Foreskin melanocyte (primary cell): ENCODE measurements at places on chromosomes 2 and 18.

- DNase-seq: no peak
Measured at GRCh38 chr2:41495050-41495449, 552.8 kb upstream of the PKDCC start.

GRCh38 chr2:239879423-239880084, 145.6 kb downstream of the NDUFA10 start:
- DNase-seq: no peak

DNA sequence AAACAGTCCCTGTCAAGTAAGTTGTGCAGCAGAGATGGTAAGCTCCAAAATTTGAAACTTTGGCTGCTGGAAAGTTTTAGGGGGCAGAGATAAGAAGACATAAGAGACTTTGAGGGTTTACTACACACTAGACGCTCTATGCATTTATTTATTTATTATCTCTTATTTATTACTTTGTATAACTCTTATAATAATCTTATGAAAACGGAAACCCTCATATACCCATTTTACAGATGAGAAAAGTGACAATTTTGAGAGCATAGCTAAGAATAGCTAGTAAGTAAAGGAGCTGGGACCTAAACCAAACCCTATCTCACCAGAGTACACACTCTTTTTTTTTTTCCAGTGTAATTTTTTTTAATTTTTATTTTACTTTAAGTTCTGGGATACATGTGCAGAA, 112.8 kb upstream of the PKDCC start:
- no peak for DNase-seq

DNA sequence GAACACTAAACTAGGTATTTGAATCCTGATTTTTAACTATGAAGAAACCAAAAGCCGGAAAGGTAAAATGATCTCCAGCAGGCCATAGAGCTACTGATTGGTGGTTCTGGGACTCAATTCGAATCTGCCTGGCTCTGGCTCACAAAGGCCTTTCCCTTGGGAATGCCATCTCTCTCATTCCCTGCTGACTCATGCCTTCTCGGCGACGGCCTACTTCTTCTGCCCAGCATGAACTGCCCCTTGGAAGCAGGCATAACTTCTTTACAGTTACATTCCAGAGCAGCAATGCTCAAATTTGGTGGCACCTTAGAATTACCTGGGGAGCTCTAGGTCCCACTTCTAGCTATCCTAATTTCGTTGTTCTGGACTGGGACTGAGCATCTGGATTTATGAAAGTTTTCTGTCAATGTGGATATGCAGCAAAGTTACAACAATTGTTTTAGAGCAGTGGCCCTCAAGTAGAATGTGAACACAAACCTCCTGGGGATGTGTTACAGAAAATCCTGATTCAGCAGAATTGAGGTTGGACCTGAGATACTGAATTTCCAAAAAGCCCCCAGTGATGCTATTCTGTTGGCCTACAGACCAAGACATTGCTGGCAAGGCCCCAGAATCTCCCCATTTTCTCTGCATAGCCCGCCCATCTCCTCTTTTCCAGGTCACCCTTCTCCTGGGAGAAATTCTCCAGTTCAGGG, 261.1 kb downstream of the CNTNAP5 start:
- no peak for DNase-seq

GRCh38 chr2:71467180-71467815, 13.9 kb downstream of the DYSF start:
- DNase-seq: no peak
